Activated naive CD8-positive, alpha-beta T cell treated with anti-CD3 and anti-CD28 coated beads for 36 hours (primary cell): ENCODE measurements at places on chromosomes 7 and 10.

DNA sequence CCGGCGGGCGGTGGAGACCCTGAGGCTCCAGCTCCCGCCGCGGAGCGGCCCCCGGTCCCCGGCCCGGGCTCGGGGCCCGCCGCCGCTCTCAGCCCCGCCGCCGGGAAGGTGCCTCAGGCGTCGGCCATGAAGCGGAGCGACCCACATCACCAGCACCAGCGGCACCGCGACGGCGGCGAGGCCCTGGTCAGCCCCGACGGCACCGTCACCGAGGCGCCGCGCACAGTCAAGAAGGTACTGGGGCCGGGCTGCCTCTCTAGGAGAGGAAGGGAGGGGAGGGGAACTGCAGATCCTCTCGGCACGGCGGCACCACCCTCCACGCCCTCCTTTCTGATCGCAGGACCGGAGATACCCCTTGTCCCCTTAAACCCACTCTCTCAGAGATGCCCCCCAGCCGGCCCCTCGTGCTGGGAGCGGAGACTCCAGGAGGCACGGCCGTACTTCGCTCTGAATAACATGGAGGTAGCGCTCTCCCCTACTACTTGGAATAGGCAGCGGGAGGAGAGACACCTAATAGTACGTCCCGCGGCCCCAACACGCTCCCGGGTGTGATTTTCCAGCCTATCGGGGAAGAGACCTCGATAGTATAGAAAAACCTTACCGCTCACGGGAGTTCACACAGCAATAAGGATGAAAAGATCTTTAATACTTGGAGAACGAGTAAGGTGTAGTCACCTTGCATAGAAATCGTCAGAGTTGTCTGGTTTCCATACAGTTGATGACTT is 538 bp downstream of the AHCYL2 start:
- peak; percentile 65 for DNase-seq

GRCh38 chr7:91941450-91941849 is 788 bp downstream of the AKAP9 start:
- DNase-seq = peak; percentile 36

DNA sequence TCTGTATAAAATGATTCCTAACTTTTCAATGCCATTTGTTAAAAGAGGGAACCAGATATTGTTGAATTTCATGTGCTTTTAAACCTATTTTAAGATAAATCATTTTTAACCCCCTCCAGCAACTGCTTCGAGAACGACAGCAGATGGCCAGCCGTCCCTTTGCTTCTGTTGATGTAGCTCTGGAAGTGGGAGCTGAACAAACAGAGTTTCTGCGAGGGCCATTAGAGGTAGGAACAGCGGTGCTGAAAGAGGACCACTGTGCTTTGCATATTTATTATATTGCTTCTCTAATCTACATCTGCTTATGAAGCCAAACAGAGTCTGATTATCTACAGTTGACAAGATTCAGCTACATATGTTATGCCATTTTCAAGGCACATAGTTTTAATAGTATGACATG is 545.9 kb downstream of the GFRA1 start:
- DNase-seq = no peak

GRCh38 chr7:75532639-75533038 is 40.5 kb downstream of the SPDYE5 start:
- DNase-seq = no peak

DNA sequence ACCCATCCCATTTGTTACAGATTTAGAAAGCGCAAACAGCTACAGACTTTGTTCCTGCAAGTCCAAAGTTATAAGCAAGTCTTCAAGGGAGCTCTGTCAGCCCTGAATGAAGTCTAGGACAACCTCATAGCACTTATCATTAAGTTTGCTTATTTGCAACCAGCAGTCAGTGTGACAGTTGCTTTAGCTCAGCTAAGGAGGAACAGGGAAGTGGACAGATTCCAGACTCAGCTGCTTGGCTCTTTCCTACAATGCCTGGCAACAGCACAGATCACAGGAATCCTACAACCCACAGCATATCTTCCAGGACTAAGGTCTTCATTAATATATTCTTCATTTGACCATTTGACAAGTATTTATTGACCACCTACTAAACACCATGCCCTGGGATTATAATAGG is 17.4 kb upstream of the KIF5B start:
- no peak for DNase-seq

DNA sequence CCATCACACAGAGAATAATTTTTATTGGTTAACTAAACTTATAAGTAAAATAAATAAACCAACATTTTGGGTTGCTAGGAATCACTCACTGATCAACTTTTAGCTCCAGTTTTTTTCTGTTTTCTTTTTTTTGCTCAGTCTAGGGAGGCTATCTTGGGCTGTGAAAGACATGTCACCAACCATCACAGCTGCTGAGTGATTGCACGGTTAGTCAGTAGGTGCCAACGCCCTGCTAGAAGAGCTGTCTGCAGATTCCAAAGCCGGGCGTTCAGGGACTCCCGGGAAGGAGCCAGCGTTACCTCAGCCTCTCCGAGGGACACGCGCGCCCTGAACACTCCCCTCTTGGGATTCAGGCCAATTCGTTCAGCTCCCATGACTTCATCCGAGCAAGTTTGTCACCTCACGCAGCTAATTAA is 604 bp upstream of the STAM start:
- no peak for DNase-seq

- DNase-seq = no peak
Measured at GRCh38 chr10:100043796-100044195, 34.0 kb upstream of the DNMBP start.

GRCh38 chr10:128210215-128211063 is 84.2 kb upstream of the MKI67 start:
- peak; percentile 76 for DNase-seq

- no peak for DNase-seq
Measured at GRCh38 chr10:49235392-49235791, 47.2 kb upstream of the TMEM273 start.

DNA sequence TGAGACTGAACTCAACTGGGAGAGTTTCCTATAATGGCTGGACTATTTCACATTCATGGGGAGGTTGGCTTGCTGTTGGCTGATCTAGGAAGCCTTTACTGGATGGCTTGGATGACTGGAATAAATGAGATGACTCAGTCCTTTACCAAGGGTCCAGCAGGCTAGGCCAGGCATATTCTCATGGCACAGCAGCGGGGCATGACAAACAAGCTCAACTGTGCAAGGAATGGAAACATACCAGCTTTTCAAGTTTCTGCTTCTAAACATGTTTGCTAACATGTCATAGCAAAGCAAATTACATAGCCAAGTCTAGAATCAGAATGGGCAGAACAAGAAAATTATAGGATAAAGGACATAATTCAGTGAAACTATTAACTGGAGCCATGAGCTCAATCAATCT is 46.8 kb upstream of the CRTAC1 start:
- no peak for DNase-seq

DNA sequence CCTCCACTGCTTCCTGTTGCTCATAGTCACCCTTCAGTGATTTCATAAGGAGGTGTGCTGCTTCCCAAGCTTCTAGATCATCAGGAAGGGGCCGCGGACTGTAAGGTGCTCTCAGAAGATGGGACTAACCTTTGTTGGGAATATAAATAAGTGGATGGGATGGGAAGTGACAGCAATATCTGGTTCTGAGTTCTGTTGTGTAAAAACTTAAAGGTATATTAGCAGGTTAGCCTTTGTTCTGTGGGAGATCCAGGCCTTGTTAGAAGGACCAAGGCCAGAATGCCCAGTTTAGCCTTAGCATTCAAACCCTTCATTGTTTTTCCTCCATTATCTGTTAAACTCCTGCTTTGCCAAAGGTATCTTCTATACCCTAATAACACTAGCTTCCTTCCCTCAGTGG is 12.4 kb downstream of the BUB3 start:
- no peak for DNase-seq

DNA sequence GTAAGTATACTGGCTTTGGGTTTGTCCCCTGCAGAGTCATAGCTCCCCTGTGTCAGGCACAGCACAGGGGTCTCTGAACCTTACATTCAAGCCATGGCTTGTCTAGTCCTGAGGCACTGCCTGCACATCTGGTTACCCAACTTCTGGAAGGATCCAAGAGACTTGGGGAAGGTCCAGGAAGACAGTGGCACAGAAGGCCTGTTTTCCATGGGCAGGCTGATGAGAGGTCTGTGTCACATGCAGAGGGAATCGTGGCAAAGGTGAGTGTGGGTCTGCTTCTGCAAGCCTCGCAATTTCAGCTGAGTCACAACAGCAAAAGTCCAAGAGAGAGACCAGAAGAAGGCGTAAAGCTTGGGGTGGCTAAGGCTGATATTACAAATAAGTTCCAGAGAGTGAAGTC is 28.4 kb upstream of the BMPR1A start:
- no peak for DNase-seq

DNA sequence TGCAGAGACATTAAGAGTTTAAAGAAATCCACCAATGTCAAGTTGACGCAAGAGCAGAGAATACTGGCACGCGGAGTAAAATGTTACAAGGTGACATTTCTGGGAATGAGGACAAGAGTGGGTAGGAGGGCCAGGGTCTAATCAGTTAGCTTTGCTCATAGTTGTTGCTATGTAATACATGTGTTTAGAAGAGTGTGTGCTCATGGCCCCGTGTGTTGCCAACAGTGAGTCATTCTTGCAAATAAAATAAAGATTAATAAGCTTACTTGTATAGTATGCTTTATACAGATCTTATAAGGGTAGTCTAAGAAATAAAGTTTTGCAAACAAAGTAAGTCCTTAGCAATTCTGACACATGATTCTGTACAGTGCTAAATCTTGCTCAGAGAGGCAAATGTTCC is 64.5 kb downstream of the DNMBP start:
- DNase-seq = no peak

DNA sequence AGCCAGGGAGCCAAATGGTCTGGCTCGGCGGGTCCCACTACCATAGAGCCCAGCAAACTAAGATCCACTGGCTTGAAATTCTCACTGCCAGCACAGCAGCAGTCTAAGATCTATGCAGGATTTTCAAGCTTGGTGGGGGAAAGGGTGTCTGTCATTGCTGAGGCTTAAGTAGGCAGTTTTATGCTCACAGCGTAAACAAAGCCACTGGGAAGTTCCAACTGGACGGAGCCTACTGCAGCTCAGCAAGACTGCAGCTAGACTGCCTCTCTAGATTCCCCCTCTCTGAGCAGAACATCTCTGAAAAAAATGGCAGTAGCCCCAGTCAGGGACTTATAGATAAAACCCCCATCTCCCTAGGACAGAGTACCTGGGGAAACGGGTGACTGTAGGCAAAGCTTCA is 277.6 kb upstream of the PHF14 start:
- no peak for DNase-seq

DNA sequence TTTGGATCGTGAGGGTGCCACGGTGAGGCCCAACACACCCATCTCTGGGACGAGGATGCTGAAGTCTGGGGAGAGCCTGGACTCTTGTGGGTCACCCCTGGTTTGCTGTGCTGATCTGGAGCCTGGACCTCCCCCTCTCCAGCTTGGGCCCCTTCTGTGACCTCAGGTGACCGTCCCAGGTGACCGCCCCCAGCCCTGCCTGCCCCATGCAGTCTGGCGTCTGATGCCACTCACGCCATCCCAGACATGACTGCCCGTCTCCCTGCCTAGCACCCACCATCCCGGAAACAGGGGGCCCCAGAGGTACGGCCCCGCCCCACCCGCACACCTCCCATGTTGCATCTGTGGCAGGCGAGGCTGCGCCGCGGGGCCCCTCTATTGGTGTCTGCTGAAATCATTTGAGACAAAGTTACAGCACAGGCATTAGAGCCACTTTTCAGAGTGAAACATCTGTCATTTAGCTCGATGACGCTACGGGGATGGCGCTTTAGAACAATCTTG is 21.1 kb downstream of the UNCX start:
- no peak for DNase-seq

DNA sequence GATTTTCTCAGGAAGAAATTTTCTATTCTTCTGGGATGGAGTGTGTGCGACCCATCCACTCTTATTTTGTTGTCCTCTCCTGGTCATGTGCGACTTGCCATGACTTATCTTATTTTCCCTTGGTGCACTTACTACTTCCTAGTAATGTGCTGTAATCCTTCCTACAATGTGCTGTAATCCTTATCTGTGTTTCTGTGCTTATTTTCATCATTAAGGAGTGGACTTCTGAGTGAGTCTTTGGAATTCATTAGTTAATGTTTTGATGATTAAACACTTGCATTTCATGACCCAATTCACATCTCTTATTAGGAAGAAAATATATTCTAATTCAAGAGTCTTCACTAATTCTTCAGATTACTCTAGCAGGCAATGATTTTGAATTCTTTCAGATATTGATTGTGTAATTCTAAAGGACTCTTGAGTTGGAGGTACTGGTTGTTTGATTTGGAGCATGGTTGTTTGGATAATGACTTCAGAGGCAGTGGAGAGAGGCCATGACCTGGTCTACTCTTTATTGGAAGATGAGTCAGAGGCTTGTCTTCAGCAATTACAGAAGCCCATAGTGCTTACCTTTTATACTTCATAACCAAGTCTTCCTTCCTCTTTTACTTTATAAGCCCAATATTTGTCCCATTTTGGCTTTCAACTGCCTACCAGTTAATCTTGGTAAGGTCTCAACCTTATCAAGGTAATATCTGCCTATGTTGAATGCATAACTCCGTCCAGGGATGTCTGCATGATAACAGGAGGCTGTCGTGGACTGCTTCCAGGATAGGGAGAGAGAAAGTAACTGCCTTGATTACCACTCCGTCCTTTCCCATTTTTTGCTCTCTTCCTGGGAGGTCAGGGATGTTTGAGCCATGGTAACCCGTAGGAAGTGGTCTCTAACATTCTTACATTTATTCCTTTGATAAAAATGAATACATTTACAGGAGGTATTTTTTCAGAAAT is 278.3 kb upstream of the SP8 start:
- no peak for DNase-seq
